ENCODE measurements at places on chromosomes 7 and 10. TPM values are rescaled to one million over a fixed set of nuclear protein-coding genes. Genes with fewer than 3 reads are reported as not detected.

The CACNB2 gene
- 2.8 TPM for total RNA-seq

The CUBN gene
- total RNA-seq = 14.8 TPM

The SLC26A4 gene
- 2.5 TPM for total RNA-seq

The TBX20 gene
- not detected for total RNA-seq

The CLEC5A gene
- total RNA-seq = 2.9 TPM

The ANKRD1 gene
- total RNA-seq = not detected

The STK31 gene
- 0.44 TPM for total RNA-seq

The SPDYE11 gene
- not detected for total RNA-seq

The EFCAB10 gene
- total RNA-seq = 0.91 TPM

The PPP1R17 gene
- not detected for total RNA-seq

The CNPY1 gene
- total RNA-seq = not detected

The PRSS37 gene
- not detected for total RNA-seq

The C10orf67 gene
- total RNA-seq = 1.6 TPM

The SCD gene
- total RNA-seq = 8.7 TPM

The ZNF33B gene
- total RNA-seq = 47.0 TPM

The NRF1 gene
- 19.4 TPM for total RNA-seq

The GNAT3 gene
- not detected for total RNA-seq

The MRPS16 gene
- total RNA-seq = 82.9 TPM

The TMEM176B gene
- total RNA-seq = 345 TPM

The SPACDR gene
- total RNA-seq = 0.54 TPM

The DNTT gene
- not detected for total RNA-seq

The SPDYE5 gene
- total RNA-seq = not detected

The DKK1 gene
- 1.5 TPM for total RNA-seq

The MMD2 gene
- total RNA-seq = not detected

The FAM20C gene
- 84.9 TPM for total RNA-seq

The DOCK1 gene
- 81.7 TPM for total RNA-seq

The OR2A42 gene
- total RNA-seq = 0.06 TPM

The SHH gene
- 15.2 TPM for total RNA-seq

Measured in kidney (tissue), 22 donors.